ENCODE measurements at places on chromosomes 5 and 9.
A peak's percentile ranks its signal among the peaks of the same experiment; 100 is the strongest.

- no peak for DNase-seq
Measured at GRCh38 chr5:178411083-178411482, 178.5 kb upstream of the PHYKPL start.

DNA sequence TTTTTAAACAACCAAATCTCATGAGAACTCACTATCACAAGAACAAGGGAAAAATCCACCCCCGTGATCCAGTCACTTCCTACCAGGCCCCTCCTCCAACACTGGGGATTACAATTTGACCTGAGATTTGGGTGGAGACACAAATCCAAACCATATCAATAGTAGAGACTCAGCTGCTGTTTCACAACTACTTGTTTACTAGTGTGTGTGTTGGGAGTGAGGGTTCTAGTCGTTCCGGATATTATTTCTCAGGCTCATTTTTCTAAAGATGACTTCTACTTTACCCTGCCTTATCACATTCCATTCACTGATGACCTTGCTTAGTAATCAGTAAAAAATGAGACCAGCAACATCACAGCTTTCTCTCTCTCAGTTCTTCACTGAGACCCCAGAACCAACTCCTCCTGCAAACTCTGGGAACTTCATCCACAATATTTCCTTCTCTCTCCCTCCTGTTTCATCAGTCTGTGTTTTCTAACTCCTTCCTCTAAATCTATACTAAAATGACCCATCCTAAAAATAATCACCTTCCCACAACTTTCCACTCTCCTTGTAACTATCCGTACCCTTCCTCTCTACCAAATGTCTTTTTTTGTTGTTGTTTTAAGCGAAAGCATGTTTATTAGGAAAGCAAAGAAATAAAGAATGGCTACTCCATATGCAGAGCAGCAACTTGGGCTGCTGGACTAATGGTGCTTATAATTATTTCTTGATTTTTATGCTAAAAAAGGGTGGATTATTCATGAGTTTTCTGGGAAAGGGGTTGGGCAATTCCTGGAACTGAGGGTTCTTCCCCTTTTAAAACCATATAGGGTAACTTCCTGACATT, 121.5 kb upstream of the SPRY4 start:
- DNase-seq = no peak

DNA sequence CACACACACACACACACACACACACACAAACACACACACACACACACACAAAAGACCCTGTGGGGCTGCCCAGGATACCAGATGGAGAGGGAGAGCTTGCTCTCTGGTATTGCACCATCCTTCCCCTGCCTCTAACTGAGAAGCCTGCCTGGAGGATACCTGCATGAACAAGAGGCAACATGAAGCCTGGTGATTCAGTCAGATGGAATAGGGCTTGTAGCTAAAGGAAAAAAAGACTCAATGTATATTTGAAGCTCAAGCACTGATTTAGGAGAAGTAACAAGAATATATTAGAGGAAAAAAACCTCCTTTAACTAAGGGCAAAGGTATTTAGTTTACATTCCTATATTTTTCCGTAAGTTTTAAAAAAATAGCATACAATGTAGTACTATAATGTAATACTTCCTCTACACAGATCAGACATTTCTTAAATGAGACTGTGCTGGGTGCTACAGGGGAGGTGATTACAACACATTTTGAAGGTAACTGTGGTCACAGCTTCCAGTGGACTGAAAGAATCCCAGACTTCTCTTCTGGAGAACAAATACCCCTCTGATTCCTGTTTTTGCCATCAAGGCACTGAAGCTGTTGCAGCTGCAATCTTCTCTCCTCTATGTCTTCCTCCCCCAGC, 169.3 kb downstream of the DCP2 start:
- no peak for DNase-seq

GRCh38 chr9:89604729-89605464, at the start of gene GADD45G:
TSS of gene GADD45G (plus strand) at chr9:89605012. CDS start at chr9:89605122, 110 bp downstream.
- DNase-seq = peak; percentile 78

DNA sequence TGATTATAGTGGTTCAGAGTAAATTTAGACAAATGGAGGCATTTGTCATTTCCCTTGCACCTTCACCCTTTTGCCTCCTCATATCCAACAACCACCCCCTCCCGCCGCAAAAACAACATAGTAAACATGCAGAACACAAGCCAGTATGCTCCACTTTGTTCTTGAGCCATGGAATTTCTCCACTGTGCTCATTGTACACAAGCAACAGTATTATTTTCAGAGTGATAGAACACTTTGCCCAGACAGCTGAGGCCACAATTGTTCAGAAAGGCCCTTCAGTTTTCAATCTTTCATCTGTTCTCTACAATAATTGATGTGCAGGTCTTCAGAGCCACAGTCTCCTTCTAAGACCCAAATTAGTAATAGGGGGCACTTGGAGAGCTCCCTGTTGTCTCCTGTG, 272.8 kb upstream of the SLC30A5 start:
- no peak for DNase-seq

GRCh38 chr5:169300468-169301385, at the start of gene SLIT3:
TSS of gene SLIT3 (minus strand) at chr5:169301139. CDS start at chr5:169300709, 430 bp downstream.
- no peak for DNase-seq

DNA sequence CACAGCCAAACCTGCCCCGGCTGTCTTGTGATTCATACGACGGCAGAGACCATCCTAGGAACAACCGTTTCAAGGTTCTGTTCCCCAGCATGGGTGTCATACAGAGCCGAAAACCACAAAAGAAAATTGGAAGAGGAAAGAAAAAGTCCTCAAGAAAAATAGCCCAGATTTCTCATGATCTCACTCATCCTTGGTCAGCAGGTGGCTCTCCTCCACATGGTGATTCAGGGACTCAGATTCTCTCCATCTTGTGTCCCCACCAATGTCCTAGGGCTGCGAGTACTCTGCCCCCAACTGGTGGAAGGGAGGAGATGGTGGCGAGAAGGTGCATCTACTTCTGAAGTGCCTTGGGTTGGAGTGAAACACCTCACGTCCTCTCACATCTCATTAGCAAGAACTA, 25.6 kb downstream of the PDZD2 start:
- DNase-seq = no peak

GRCh38 chr5:10600626-10601245, 36.9 kb downstream of the ANKRD33B start:
- no peak for DNase-seq

DNA sequence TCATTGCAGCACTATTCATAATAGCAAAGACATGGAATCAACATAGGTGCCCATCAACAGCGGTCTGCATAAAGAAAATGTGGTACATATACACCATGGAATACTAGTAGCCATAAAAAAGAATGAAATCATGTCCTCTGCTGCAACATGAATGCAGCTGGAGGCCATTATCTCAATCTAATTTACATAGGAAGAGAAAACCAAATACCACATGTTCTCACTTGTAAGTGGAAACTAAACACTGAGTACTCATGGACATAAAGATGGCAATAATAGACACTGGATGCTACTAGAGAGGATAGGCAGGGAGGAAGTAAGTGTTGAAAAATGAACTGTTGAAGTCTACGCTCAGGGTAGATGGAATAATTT, 203.9 kb upstream of the CDH9 start:
- no peak for DNase-seq

GRCh38 chr9:126436545-126437267, 110.1 kb downstream of the MVB12B start:
- no peak for DNase-seq

DNA sequence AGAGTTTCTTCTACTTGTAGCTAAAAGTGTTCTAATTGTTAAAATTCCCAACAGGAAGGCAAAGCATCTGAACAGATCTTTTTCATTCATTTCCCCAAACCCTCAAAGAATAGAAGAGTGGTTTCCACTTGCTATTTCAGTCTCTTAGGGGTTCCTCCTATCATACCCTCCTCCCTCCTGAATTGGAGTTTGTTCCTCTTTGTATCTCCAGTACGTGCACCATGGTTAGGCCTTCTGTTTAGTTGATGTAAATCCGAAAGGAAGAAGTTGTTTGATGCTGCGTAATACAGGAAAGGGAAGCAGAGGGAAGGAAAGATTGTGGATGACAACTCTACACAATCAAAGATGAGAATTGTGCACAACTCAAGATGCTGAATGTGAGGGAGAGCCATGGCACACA, 303.6 kb downstream of the PIK3R1 start:
- no peak for DNase-seq

DNA sequence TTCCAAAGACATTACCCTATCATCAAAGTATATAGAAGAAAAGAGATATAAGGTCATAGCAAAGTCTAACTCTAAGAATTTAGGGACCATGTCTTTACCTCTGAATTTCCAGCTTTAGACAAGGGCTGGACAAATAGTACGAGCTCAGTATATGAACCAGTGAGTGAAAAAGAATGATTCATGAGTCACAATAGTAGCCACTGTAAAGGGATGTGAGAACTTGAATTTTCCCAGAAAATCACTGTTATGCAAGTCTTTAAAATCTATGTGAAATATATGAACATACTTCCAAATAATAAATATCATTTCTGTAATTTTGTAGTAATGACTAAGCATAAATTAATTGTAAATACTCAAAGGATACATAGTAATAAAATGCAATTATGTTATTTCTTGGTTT, 305.9 kb upstream of the PRR16 start:
- DNase-seq = no peak

DNA sequence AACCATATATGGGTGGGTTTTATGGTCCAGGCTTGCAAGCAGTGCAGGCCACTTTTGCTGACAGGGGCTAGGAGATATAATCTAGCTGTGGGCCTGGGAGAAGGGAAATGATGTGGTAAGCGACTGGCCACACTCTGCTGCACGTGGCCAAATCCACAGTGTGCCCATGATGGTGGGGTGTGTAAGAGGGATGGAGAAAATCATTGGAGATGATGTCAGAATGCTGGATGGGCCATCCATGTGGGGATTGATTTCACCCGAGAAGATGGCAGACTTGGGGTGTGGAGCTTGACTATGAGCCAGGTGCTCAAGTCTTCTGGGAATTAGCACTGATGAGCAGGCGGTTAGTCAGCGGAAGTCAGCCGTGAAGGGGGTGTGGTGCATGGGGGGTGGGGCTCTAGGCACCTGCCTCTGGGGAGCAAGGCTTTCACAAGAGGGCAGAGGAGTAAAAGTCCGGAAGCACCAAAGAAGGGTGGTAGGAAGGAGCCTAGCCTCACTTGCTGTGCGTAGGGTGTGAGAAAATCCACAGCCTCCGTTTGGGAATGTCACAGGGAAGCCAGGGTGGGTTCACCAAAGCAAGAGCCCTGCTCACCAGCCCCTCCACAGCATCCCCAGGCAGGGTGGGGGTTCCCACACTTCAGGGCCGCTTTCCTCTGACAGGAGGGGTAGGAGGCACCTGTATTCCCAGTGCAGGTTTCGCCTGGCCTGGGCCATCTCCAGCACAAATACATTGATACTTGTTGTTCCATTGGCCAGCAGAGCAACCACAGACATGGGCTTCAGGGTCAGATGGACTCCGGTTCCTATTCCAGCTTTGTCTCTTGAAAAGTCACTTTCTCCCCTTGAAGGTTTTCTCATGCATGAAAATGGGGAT, 44.5 kb upstream of the ANGPTL2 start:
- DNase-seq = no peak

GRCh38 chr5:107088907-107089306, 581.8 kb downstream of the EFNA5 start:
- DNase-seq = no peak

All from activated CD8-positive, alpha-beta memory T cell treated with anti-CD3 and anti-CD28 coated beads for 4 hours (primary cell).